ENCODE measurements at places on chromosomes 7 and 10.
A peak's percentile ranks its signal among the peaks of the same experiment; 100 is the strongest.

GRCh38 chr7:141486959-141487358 is 64.3 kb upstream of the AGK start:
- DNase-seq, result no peak

GRCh38 chr7:35755711-35756110 is 45.1 kb upstream of the SEPTIN7 start:
- DNase-seq, result no peak

DNA sequence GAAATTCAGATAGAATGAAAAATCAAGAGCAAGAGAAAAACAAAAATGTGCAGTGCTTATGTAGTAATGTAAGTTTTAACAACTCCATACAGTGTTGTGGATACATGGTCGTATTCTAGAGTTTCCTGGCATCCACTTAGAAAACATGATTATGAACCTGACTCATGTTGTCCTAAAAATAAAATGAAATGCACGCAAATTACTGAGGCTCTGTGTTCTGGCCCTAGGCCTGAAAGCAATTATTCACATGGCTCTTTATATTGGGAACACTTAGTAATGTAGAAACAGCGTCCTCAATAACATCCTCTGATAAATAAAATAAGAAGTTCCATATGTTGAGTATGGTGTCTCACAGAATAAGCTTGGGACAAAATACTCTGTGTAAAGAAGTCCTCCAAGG is 200.2 kb upstream of the SEMA3E start:
- DNase-seq, result no peak

GRCh38 chr7:102432442-102433218 is 745 bp upstream of the ORAI2 start:
- no peak for DNase-seq

DNA sequence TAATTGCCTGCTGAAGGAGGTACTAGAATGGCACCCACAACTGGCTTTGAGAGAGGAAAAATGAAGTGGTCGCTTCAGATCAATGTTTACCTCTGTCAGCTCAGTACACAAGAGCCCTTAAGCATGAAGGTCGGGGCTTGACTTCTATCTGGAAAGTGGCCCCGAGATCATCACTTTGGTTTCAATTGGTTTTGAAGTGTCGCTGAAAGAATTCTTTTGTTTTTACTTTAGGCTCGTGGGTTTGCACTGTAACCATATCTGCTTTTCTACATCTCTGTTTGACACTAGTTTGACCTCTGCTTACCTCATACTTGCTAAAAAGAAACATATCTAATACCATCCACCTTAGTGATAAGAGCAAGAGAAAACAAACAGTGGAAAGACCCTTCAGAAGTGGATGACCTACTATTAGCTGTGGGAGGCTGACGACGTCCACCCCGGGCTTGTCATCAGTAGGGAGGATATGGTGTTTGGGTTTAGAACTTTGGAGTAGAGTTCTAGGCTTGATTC is 361.8 kb downstream of the GATA3 start:
- no peak for DNase-seq

DNA sequence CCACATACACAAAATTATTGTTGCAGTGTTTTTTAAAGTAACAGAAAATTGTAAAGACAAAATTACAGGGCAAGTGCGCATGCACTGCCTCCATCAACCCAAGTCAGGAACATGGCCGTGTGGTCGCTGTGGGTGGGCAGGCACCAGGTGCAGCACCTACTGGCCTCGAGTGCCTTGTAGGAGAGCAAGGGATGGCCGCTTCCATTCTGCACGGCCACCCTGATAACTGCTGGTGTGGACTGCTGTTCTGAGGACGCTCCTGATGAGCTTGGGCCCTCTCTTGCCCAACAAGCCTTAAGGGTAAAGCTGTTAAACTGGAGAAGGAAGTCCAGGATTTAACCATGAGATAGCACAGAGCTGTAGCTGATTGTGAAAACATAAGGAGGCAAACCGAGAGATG is 124.6 kb upstream of the PPP1R9A start:
- DNase-seq, result no peak

DNA sequence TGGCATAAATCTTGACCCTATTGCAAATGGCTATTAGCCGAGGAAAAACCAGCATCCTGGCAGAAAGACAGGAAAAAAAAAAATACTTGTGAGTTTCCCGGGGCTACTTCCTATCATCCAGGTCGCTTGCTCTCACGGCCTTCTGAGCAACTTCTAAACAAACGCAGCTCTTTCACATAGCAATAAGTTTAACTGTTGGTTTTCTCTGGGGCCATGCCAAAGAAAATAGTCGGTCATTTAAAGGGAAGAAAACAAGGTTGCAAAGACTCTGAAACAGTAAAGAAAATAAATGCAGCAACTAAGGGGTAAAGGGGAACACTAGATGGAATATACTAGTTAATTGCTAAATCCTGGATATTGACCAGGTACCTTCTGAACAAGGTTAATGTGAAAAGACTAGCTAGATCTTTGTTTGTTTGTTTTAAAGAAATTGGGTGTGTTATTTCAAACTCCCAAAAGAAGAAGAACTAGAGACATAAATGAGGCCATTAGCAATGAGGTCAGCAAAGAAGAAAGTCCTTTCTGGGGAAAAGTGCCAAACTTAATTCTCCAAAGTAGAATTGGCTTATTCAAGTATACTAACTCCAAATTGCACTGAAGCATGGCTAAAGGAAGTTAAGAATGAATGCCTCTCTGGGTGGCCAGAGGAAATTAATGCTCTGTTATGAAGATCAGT is 54.2 kb downstream of the SLC39A12 start:
- DNase-seq, result no peak

GRCh38 chr7:128059143-128059988 is 28.1 kb upstream of the LRRC4 start:
- no peak for DNase-seq

- no peak for DNase-seq
These were observed 97.1 kb downstream of the TFEC start for GRCh38 chr7:115933471-115933870.

DNA sequence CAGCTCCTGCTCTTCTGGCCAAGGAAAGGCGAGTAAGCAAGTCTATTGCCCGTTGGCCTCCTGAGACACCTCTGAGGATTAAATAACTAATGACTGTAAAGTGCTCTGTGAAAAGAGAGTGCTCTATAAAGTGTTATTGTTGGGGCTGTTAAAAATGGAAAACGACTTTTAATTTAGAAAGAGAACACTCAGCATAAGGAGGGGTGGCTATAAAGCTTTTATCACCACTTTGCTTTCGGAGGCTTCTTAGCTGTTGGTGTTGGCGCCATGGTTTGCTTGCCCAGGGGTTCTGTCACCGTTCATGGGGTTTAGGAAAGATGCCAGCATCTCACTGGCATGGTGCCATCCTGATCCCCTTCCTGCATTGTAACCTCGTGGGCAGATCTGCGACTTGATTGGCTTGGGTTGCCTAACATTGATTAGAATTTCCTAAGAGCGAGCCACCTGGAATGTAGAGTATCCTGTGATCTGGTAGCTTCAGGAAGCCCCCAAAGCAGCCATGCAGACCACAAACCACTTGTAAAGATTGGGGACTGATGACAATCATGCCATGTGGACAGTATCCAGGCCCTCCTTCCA is 509.9 kb downstream of the LRMDA start:
- no peak for DNase-seq

DNA sequence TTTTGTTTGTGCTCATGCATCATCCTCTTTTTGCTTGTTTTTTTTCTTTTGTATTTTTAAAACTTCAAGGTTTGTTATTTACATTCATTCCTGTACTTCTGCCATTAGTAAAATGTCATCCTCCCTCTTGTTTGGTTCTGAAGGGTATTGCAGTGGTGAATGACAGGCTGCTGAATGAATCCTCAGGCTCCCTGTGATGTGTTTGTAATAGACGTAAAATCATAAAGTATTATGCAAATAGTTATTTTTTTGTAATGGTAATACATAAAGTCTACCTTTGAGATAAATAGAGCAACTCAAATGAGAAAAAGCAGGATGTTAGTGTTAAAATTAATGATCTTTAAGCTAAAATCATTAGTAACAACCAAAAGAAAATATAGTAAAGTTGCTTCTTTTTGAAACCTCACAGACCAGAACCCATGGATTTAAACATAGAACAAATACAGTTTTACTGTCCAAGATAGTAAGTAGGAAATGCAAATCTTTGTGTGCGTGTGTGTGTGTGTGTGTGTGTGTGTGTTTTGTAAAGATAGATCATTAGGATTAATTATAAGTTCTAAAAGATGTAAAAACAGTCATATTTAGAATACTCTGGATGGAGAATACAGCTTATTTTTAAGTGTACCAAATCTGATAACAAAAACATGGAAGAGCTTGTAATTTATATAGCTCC is 4.5 kb downstream of the GLCCI1 start:
- DNase-seq, result no peak

DNA sequence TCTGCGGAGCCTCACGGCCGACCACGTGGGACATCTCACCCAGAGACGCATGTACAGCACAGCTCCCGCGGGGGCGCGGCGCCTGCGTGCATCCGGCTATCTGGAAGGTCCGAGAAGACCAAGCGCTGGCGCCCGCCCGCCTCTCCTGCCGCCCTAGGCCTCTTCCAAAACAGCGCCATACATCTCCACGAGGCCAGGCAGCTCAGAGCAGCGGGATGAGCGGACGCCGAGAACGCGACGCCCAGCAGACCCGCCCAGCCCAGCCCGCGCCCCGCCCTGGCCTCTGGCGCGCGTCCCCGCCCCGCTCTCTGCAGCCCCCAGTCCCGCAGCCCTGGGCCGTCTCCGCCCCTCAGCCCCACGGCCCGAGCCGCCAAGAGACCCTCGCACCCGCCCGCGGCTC is 20.3 kb upstream of the LANCL2 start:
- no peak for DNase-seq

GRCh38 chr7:133108023-133108422 is 26.1 kb upstream of the CHCHD3 start:
- DNase-seq, result no peak

DNA sequence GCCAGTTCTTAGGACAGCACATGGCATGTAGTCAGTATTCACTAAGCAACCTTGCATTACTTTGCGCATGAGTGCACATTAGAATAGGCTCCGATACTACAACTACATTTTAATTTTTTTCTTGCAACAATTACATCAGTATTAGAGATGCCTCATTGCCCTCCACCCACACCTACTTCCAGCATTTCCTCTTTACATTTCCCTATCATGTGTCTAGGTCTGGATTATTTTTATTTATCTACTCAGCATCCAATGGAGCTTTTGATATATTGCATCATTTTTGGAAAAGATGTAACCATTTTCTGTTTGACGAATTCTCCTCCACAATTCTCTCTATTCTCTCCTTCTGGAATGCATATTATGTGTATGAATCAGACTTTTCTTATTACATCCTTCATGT is 258.2 kb upstream of the GLI3 start:
- no peak for DNase-seq

DNA sequence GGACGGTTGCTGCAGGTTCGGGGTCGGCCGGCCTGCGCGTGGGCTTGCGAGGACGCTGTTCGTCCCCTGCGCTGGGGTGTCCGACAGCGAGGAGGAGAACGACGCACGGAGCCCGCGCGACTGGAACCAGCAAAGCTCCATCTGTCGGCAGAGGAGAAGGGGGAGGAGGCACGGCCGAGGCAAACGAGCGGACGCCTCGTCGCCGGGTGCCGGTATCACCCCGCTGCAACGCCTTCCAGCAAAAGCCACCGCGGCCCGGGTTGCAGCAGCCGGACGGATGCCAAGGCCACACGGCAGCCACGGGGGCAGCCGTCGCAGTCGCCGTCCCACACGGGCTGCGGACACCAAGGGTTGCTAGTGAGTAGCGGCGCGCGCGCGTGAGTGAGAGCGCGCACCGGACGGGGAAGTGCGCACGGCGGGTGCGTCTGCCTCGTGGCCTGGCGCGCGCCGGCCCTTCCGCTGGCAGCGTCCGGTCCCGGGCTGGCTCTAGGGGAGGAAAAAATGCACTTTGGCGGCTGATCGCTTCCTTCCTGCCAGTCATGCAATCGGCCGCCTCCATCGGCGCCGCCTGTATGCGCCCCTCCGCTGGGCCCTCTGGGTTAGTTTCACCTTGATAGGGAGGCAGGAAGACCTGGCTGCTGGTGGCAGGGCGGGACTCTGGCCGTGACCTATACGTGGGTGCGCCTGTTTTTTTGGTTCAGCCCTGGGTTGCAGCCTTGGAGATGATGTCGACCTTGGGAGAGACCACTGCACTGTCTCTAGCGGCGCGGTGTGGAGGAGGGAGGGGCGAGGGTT is 434 bp downstream of the STAMBPL1 start:
- peak; percentile 78 for DNase-seq

GRCh38 chr7:155449869-155450557 is 7.9 kb upstream of the EN2 start:
- DNase-seq, result no peak

DNA sequence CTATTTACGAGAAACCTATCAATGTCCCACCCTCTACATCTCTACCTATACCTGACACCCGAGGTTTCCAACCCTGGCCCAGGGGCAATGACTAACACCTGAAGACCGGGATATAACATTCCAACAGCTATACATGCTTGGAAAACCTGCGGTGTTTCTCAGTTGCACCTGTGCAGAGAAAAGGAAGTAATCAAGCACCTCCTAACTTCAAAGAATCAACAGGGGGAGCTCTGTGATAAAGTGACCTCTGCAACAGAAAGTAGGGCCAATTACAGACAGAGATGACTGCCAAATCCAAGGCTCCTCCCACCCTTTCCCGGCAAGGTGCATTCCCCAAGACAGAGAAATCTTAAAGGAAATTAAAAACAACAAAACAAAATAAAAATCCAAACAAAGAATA is 41.3 kb downstream of the CCDC6 start:
- no peak for DNase-seq

GRCh38 chr7:139990142-139990535 is 72.6 kb downstream of the PARP12 start:
- no peak for DNase-seq

- DNase-seq, result no peak
These were observed 44.7 kb downstream of the IMMP2L start for GRCh38 chr7:111517549-111517951.

- no peak for DNase-seq
These were observed 80.4 kb downstream of the EGFR start for GRCh38 chr7:55099066-55099820.

DNA sequence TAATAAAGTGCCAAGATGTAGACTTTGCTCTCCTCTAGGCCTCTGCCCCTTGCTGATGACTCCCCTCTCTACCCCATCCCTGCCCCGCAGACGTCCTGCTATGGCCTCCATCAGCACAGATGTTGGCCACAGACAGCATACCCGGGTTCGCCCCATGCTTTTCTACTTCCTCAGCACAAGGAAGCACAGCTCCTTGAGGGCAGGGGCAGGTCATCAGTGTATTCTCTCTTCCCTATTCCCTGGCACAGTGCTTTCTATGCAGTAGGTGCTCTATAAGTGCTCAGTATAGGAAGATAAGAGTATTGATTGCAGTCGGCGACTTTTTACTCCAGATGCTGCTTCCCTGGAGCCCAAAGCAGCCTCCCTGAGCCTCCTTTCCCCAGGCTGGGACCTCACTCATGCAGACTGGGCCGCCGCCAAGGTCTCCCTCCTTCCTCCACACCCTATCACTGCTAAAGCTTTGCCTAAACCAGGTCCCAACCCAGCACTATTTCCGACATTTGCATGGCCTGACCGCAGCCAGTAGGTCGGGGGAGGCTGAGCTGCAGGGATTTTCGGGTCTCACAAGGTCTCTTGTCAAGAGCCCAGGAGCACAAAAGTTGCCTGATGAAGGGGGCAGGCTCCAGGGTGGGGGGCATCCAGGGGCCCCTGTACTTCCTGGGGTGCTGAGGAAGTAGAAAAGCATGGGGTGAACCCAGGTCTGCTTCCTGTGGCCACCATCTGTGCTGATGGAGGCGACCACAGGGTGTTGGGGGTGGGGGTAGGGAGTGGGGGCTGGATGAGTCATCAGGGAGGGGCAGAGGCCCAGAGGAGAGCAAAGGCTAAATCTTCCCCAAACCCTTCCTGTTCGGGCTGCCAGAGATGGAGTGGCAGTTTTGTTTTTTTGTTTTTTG is 8.0 kb downstream of the CALHM3 start:
- peak; percentile 87 for DNase-seq

- DNase-seq, result no peak
These were observed 34.5 kb downstream of the NRG3 start for GRCh38 chr10:81909453-81909852.

All from urothelium cell line (cell line).